ENCODE measurements at places on chromosomes 4 and X. TPM values are rescaled to one million over a fixed set of nuclear protein-coding genes. Genes with fewer than 3 reads are reported as not detected.

C4orf50 gene
- not detected for total RNA-seq

OTUD6A gene
- total RNA-seq = not detected

DNA sequence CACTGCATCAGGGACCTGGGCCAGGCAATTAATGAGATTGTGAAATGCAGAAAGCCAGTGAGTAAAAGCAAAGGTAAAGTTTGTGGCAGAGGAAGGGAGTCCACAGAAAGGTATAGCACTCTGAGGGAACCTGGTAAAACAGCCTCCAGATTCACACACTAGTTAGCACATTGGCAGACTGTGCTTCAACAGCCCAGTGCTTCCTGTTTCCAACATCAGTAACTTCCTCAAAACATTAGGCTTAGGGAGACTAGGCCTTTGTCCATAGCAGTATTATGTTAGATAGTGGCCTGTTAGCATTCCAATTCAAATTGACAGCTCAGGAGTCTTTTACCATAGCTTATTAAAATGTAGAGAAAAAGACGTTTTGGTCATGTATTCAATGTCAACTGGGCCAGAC is 582.6 kb upstream of the ACTRT1 start:
- no peaks in the 10 kb centered on the region for H3K27me3 ChIP-seq
- no peaks in the 10 kb centered on the region for H3K36me3 ChIP-seq
- DNase-seq = no peak

GRCh38 chrX:71515038-71515396 is 17.9 kb upstream of the OGT start:
- H3K4me1 ChIP-seq = no peaks in the 10 kb centered on the region
- no peak overlapping the region for H3K27ac ChIP-seq
- no peaks in the 10 kb centered on the region for H3K27me3 ChIP-seq
- DNase-seq = no peak
- no peak overlapping the region for H3K4me3 ChIP-seq
- H3K36me3 ChIP-seq = no peaks in the 10 kb centered on the region

GRCh38 chr4:112279025-112279881 is 6.5 kb downstream of the TIFA start:
- DNase-seq = no peak
- peaks cover 4% of the 10 kb centered on the region for H3K4me1 ChIP-seq
- H3K36me3 ChIP-seq = peaks cover 25% of the 10 kb centered on the region
- no peak overlapping the region for H3K4me3 ChIP-seq
- no peaks in the 10 kb centered on the region for H3K27me3 ChIP-seq
- no peak overlapping the region for H3K27ac ChIP-seq

GRCh38 chr4:22192084-22192511 is 243.5 kb upstream of the KCNIP4 start:
- H3K4me3 ChIP-seq = no peak overlapping the region
- no peaks in the 10 kb centered on the region for H3K4me1 ChIP-seq
- H3K27me3 ChIP-seq = no peaks in the 10 kb centered on the region
- DNase-seq = no peak
- H3K27ac ChIP-seq = no peak overlapping the region

Data from HCT116 (cell line).